ENCODE measurements at places on chromosomes 2 and 18.
A peak's percentile ranks its signal among the peaks of the same experiment; 100 is the strongest.

GRCh38 chr18:37464257-37464656 is 101.3 kb downstream of the CELF4 start:
- DNase-seq = no peak

DNA sequence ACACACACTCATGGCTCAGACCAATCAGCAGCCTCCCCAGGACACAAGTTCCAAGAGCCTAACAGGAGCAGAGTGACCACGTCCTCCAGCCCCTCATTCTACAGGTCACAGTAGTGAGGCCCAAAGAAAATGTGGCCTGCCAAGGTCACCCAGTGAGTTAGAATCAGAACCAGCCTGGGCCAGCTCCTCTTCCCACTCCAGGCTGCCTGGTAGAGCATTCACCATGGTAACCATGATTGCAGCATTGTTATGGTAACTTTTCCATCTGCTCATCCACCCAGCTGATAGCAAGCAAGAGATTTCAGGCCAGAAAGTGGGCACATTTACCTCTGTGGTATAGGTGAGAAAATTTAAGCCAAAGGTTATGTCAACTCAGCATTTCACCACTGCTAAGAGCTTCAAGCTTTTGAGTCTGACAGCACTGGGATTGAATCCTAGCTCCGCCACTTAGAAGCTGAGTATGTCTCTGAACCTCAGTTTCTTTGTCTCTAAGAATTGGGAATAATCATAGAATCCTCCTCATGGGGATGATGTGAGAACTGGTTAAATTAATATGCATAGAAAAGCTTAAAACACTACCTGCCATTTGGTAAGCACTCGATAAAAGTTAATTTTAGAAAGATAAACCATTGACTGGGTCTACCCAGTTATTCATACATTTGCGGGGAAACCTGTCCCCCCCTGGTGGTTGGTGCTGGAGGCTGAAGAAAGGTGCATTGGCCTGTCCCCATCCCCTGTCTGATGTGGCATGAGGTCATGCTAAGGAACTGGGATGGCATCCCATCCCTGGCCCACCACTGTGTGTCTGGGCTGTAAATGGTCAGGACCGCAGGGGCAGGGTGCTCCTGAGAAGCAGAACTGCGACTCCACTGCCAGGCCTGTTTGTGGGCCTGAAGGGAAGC is 181.5 kb downstream of the KLHL29 start:
- peak; percentile 58 for DNase-seq

- DNase-seq = peak; percentile 68
These were observed 2.0 kb downstream of the SP9 start for GRCh38 chr2:174336501-174337336.

DNA sequence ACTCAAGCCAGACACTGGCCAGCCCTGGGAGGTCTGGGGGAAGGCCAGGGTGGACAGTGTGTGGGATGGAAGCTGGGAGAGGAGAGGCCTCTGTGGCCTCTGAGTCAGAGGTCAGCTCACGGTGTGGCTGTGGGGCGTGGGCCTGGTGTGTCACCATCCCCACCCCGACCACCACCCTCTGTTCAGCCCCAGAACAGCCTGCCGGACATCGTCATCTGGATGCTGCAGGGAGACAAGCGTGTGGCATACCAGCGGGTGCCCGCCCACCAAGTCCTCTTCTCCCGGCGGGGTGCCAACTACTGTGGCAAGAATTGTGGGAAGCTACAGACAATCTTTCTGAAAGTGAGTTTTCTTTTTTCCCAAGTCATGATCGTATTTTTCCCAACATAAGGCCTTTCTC is 110.5 kb downstream of the DYSF start:
- DNase-seq = no peak

DNA sequence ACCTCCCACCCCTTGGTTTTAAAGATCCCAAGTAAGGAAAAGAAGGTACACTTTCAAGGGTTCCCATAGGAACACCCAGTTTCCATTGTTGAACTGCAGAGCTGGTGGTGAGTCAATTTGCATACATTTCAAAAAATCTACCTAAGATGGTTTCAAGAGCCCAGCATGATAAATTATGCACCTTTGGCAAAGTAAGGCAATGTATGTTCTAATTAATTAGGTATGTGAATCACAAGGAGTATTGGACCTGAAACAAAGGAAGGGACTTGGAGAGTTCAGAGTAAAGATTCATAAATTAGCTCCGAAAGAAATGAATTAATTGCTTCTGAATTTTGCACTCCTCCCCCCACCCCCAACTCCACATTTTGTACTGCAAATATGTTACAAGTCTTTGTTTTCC is 459.7 kb downstream of the LRATD1 start:
- DNase-seq = no peak

DNA sequence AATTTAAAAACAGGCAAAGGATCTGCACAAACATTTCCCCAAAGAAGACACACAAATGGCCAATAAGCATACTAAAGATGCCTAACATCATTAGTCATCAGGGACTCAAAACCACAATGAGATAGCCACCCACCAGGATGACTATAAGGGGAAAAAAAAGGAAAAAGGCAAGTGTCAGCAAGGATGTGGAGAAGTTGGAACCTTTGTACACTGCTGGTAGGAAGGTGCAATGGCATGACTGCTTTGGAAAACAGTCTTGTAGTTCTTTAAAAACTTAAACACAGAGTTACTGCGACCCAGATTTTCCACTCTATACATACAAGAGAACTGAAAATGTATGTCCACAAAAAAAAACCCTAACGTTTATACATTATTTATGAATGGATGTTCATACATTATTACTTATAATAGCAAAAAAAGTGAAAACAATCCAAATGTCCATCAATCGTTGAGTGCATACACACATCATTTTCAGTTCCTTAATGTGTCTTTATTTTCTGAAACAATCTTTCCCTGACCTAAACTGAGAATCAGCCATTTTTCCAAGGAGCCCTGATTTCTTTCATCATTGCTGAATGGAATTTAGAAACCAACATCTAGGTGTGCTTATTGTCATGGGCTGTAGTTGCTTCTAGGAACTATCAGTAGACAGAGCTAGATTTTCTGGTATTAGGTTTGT is 64.7 kb upstream of the TLK1 start:
- no peak for DNase-seq

DNA sequence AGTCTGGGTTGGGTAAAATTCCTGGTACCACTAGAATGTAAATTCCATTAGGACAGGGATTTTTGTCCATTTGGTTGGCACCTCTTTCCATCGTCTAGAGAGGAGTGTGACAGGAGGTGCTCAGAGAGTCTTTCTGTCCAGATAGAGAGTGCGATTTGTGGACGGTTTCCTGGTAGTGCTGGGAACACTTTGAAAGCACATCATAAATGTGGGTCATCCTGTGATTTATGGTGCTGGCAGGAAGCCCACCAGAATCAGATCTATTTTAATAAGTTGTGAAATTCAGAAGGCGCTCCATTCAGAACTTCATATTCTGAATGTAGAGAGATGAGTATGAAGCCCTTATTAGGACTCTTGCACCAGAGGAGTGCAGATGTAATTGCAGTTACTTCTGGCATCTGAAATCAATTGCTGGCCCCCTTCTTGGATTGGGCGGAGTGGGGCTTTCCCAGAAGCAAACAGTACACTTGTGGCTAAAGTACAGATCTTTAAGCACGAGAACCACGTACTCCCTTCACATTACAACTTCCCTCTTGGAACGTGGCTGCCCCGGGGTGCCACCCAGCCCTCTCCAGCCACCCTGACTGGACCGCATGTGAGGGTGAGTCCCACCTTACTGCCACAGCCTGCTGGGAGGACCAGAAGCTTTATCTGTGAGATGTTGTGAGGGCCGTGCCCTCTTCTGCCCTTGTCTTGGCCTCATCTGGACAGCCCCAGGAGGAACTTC is 243.2 kb downstream of the MYO3B start:
- no peak for DNase-seq

DNA sequence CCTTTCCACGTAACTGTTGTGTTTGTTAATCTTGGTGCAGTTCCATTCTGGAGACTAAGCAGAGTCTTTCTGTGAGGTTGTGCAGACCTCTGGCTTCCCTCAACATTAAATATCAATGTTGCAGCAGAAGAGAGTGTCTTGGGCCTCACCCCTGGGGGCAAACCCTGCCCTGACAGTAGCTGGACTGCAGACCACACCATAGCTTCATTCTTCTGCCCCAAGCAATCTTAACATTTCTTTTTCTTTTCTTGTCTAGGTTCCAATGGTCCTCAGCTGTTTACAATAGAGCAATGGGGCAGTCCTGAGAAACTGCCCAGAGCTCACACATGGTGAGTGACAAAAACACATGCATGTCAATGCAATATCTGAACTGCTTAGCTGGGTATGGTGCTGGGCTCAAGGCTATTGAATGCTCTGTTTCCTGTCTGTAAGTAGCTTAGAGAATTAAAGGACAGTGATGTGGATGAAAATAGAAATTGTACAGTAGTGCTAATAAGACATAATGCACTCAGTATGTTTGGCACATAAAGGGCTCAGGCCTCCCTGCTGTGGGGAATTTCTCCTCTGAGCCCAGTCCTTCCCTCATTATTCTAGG is 237.6 kb downstream of the ALPK2 start:
- no peak for DNase-seq

GRCh38 chr2:178328037-178328436 is 122.9 kb downstream of the PRKRA start:
- DNase-seq = no peak

- no peak for DNase-seq
These were observed 57.1 kb upstream of the MSH6 start for GRCh38 chr2:47725808-47726207.

DNA sequence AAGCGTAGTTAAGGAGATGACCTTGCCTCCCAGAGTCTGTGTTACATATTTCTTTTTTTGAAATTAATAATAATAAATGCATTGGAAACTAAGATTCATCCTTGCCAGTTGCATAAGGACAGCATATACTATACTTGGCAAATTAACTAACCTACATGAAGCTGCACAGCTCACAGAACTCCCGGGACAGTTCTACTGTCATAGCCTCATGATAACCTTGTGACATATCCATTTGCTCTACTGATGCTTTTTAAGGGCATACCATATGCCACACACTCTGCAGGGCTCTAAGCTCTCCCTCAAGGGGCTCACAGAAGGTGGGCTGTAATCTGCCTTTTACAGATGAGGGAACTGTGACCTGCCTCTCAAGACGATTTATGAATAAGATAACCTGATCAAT is 3.8 kb downstream of the ITGB1BP1 start:
- DNase-seq = no peak

GRCh38 chr18:23053776-23054457 is 81.4 kb upstream of the CABLES1 start:
- DNase-seq = no peak

GRCh38 chr2:45458909-45459563 is 152.0 kb downstream of the SRBD1 start:
- no peak for DNase-seq

- DNase-seq = no peak
These were observed 336.8 kb downstream of the RBM43 start for GRCh38 chr2:150924878-150925277.

DNA sequence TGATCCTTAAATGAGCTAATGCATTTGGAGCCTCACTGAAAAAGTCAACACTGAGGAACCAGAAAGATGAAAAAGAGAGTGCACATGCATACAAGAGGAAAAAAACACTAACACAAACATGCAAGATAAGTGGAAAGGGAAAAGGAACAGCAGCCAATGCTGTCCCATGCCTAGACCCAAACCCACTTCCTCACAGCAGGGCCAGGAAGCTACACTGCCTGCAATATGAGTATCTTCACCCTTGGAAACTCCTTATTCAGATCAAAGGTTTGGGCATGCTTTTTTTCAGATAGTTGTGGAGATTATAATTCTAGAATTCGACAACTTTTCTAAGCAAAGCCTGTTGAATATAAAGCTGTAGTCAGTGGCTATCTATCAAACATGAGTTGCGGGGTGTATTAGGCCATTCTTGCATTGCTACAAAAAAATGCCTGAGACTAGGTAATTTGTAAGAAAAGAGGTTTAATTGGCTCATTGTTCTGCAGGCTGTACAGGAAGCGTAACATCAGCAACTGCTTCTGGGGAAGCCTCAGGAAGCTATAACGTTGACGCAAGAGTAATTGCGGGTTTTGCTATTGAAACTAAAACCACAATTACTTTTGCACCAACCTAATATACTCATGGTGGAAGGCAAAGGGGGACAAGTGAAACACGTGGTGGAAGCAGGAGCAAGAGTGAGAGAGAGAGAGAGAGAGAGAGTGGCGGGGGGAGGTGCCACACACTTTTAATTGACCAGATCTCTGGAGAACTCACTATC is 138.2 kb downstream of the MBD2 start:
- DNase-seq = peak; percentile 14

DNA sequence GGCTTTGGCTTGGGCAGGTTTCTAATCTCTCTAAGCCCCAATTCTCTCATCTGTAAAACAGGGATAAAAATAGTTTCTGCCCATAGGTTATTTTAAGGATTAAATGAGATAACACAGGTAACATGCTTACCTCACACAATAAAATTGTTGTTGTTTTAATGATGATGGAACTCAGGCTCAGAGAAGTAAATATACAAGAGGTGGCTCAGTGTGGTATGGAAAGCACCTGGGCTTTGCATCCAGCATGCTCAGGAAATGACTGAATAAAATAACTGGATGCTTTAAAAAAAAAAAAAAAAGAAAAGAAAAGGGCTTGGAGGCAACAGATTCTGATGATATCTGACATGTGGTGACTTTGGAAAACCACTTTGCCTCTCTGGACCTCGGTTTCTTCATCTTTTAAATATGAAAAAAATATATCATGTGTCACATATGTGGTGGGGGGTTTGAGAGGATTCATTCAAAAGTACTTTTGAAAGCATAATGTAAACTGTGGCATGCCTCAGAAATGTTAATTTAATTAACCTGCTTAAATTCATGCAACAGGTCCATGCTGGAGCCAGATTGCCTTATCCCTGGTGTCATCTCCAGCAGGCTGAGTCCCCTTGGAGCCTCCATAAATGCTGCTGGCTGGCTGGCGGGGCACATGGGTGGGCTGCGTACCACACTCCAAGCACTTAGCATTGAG is 112.8 kb upstream of the CDC42EP3 start:
- no peak for DNase-seq

GRCh38 chr18:56962322-56962721 is 184.6 kb upstream of the BOD1L2 start:
- DNase-seq = no peak

- peak; percentile 14 for DNase-seq
These were observed 1.7 kb downstream of the ROCK2 start for GRCh38 chr2:11342551-11343367.

- no peak for DNase-seq
These were observed 219.6 kb downstream of the SNTG2 start for GRCh38 chr2:1170241-1170640.

- DNase-seq = no peak
These were observed 6.2 kb upstream of the KDSR start for GRCh38 chr18:63373161-63373560.

DNA sequence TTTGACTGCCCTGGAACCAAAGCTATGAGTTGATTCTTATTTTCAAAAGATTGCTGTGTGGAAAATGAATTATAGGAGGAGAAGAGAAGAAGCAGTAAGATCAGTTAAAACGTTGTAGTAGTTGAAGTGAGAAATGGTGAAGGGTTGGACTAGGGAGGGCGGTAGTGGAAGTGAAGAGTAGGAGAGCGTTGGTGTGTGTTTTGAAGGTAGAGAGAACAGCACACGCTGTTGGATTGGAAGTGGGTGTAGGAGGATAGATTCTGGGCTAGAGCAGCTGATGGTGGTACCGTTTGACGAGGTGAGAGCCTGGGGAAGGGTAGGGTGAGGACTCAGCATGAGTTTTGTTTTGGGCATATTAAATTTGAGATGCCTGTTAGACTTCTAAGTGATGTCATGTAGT is 18.4 kb downstream of the RIOK3 start:
- no peak for DNase-seq

GRCh38 chr2:173997753-173998152 is 32.6 kb upstream of the SP3 start:
- DNase-seq = no peak

GRCh38 chr18:48752478-48752877 is 198.3 kb downstream of the SMAD7 start:
- no peak for DNase-seq
